ENCODE measurements at places on chromosomes 4 and X.

DNA sequence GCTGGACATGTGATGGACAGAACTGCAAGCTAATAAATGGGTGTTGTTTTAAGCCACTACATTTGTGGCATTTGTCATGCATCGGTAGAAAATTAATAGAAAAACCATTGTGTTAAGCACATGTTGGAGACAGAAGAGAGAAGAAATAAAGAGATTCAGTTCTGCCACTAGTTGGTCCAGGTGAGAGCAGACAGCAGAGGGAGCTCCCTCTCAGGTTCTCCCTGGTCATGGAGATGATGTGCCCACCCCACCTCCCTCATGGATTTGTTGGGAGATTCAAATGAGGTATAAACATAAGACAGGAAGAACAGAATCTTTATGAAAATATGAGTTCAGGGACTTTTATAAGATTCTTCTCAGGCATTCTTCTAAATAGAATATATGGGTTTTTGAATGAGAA is 36.8 kb upstream of the OCIAD2 start:
- peak; percentile 41 for DNase-seq

GRCh38 chr4:8912089-8912455 is 40.4 kb upstream of the HMX1 start:
- no peak for DNase-seq

- DNase-seq = no peak
Measured at GRCh38 chrX:85569096-85569495, 189.6 kb upstream of the POF1B start.

GRCh38 chr4:138056541-138056940 is 185.6 kb downstream of the SLC7A11 start:
- DNase-seq = no peak

DNA sequence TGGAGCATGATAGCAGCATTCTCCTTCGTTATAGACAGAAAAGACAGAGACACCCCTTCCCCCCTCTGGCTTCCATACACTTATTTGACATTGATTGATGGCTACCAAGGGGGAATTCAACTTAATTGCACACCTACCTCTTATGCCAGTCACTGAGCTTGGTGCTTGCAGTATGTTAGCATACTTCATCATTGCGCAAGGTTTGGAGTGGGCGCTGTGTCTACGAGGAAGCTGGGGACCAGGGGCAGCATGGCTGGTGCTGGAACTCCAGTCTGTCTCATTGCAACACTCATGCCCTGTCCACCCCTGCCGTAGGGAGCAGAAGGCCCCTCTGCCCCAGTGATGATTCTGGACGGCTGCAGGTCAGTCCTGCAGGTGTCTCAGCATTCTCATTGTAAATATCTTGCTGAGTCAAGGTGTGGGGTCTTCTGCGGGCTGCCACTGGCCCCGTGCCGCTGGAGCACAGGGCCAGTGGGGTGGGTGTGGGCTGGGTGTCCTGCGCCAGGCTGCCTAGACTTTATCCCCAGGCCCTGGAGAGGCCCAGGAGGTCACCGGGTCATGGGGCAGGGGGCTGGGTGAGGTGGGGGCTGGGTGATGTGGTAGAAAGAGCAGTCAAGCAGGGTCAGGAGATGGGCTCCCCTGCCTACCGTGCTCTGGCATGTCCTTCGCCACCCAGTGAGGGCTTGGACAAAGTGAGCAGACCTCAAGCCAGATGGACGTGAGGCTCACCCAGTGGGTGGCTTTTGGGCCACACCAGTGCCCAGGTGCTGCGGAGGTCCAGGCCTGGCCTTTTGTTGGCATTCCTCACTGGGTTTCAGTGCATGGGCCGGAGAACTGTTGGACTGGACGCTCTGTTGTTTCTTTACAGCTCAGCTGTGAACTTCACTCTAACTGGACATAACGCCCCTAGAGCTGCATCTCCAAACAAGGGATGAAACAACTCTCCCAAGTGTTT is 85.5 kb downstream of the PSAPL1 start:
- DNase-seq = no peak

DNA sequence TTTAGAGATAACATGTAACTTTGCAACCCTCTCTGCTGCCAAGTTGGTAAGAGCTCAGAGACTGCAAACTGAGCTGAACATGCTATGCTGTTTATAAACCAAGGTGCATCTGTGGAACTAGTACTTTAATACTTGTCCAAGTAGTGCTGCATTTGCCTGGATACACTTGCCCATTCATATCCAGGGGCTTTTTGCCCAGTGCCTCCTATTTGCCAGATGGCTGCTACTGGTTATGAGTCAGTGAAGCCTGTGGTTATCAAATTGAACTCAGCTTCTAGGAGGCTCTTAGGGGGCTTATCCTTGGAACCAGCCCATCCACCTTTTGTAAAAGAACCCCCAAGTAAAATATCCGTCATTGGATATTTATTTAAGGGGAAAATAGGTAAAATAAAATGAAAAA is 79.6 kb downstream of the AFF2 start:
- DNase-seq = no peak

GRCh38 chr4:56972809-56973208 is 4.6 kb downstream of the NOA1 start:
- no peak for DNase-seq

DNA sequence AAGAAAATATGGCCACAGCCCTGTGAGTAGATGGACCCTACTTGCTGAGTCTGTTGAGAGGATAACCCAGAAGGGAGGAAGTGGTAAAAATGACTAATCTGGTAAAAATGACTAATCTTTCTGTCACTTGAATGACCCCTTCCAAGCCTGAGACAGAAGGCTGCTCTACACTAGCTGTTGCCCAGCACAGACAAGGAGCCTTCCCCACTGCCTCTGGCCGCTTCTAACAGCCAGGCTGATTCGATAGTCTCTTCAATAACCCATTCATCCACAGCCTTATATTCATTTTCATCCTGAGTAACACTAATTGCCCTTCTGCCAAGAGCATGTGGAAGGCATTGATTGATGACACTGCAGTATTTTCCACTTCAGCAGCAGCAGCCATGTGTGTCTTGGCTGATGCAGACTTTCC is 18.4 kb downstream of the MAGEB17 start:
- peak; percentile 49 for DNase-seq

GRCh38 chrX:53223955-53224859 is 800 bp downstream of the KDM5C start:
- DNase-seq = peak; percentile 78

- DNase-seq = no peak
Measured at GRCh38 chr4:752196-752861, 46.7 kb downstream of the PCGF3 start.

DNA sequence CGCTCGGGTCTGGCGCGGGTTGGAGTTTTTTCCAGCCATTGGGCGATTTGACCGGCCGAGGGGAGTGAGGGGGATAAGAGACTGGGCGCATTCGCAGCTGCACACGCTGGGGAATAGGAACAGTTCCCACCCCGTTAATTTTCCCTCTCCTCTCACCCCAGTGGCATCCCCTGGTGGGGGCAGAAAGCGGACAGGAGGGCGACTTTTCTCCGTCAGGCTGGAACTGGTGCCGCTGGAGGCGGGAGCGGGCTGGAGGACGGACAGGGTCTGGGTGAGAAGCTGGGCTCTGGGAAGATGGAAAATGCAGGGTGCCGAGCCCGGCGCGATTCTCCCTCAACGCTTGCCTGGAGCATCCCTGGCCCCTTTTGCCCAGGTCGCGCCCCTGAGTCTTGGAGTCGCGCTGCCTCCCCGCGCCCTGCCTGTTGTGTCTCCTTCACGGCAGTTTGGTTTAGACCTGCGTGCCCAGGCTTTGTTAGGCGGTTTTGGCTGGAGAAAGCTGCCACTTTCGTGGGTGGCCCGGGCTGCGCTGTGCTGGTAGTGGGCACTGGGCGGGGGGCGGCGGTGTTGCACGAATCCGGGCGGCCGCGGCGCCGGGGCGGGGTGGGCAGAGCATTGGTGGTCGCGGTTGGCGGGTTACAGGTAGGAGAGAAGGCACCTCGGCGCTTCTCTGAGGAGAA is 2.0 kb downstream of the ADGRL3 start:
- DNase-seq = peak; percentile 9

DNA sequence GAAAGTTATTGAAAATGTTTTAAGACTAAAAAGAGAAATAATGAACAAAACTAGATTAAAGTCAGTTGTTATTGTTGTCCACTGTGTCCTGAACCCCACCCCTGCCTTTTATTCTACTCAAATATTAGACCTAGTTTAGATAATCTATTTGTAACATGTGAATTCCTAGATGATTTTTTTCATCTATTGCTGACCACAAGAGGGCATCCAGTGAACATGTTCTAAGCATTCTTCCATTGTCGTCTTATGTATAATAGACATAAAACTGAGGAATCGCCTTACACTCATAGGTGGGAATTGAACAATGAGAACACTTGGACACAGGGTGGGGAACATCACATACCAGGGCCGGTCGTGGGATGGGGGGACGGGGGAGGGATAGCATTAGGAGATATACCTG is 36.4 kb upstream of the HPRT1 start:
- peak; percentile 9 for DNase-seq

- no peak for DNase-seq
Measured at GRCh38 chr4:48127231-48127630, 6.8 kb downstream of the TXK start.

GRCh38 chrX:13938051-13938828 is 91.5 kb downstream of the GEMIN8 start:
- peak; percentile 13 for DNase-seq

- DNase-seq = no peak
Measured at GRCh38 chr4:37445023-37445422, 200.5 kb downstream of the NWD2 start.

DNA sequence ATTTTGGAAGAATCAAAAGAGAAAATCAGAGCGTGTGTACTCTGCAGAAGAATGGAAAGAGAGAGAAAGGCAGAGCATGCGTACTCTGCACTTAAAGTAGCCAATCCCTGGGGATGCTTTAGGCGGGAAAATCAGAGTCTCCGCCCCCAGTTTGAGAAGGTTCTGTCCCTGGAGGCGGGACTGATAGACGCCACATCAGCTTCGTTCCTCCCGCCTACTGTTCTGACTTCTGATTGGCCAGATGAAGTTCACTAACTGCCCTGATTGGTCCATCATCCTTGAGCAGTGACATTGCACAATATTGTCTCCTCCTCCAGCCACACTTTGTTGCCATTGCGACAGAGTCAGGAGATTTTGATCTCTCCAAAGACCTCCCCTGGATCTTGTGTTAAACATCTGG is 23.8 kb downstream of the SSX1 start:
- DNase-seq = no peak

- no peak for DNase-seq
Measured at GRCh38 chr4:46793036-46793435, 116.0 kb downstream of the COX7B2 start.

- DNase-seq = no peak
Measured at GRCh38 chrX:38847903-38848230, 46.6 kb downstream of the MID1IP1 start.

DNA sequence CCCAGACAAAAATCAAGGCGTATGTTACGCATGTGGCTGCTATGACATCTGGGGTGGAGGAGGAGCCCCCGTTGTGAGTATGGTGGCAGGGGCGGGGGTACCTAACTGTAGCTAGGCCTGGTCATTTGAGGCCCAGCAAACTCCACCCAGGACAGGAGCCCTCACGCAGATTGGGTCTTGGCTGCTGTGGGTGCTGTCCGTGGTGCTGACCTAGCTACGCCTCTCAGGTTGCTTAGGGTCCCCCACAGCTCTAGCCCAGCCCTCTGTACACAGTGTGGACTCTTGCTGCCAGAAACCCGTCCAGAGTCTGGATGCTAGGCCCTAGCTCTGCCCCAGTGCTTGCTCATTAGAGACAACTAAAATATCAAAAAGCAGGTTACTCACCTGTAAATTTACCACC is 146.7 kb upstream of the PSAPL1 start:
- peak; percentile 17 for DNase-seq

- no peak for DNase-seq
Measured at GRCh38 chr4:120053911-120054310, 12.7 kb downstream of the MAD2L1 start.

- DNase-seq = no peak
Measured at GRCh38 chr4:100986360-100986868, 360.9 kb downstream of the PPP3CA start.

- DNase-seq = no peak
Measured at GRCh38 chr4:39030725-39031124, 1.5 kb downstream of the TMEM156 start.

DNA sequence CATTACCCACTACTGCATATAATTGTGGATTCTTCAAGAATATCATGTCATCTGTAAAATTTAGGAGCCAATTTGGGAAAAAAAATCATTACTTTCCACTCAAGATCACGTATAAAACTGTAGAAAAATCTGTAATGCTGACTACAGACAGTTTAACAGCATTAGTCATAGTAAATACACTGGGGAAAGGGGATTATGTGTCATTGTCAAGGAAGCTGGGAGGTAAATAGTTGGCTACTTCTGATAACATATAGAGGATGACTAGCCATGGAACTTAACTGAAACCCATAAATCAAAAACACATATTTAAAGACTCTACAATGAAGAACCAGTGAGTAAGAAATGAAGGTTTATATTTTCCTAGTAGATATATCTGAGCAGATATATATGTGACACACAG is 1666.4 kb upstream of the IGFBP7 start:
- peak; percentile 67 for DNase-seq

DNA sequence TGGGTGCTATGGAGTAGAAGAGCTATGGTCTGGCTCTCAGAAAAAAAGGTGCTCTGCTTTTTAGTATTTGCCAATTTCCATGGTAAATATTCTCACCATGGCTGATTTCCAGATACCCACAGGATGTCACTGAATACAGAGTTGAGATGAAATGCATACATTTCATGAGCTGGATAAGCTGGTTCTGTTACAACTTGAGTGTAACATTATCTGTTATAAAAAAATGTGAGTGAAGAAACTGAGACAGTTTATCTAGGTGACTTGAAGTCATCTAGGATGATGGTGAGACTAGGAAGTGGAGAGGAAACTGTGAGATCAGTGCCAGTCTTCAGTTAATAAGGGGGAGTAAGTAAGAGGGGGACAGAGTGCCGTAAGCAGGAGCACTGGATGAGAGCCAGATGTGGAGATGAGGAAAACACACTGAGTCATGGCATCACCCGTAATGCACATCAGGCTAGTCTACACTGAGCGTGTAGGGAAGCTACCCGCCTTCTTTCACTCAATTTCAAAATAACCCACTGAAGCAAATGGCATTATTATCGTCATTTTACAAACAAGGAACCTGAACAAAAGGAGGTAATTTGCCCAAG is 5.0 kb downstream of the HPSE start:
- peak; percentile 33 for DNase-seq

DNA sequence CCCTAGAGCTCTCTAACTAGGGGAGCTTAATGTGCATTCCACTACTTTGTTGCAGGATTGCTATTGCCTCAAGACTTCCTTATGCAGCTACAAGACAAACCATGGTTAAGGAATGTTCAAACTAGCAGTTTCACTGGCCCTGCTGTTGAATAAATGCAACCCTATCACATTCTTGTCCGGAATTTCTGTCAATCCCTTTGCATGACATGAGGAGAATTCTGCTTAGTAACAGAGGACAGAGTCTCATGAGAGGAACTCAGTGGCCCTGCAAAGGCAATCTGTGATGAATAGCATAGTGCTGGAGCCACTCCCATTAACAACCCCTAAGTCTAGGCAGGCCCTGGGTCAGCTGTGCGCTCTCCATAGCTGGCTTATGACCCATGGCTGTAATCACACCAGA is 30.7 kb upstream of the SGMS2 start:
- no peak for DNase-seq

- no peak for DNase-seq
Measured at GRCh38 chrX:65750674-65751469, 83.4 kb downstream of the MSN start.

- DNase-seq = no peak
Measured at GRCh38 chrX:65194547-65194946, 218.3 kb upstream of the ZC4H2 start.

Data from RWPE1 (cell line).